Left hindlimb (tissue), 1 donor: ENCODE measurements at places on chromosomes 6 and 20.

- DNase-seq = no peak
These were observed 2.1 kb downstream of the MDN1 start for GRCh38 chr6:89817481-89817880.

DNA sequence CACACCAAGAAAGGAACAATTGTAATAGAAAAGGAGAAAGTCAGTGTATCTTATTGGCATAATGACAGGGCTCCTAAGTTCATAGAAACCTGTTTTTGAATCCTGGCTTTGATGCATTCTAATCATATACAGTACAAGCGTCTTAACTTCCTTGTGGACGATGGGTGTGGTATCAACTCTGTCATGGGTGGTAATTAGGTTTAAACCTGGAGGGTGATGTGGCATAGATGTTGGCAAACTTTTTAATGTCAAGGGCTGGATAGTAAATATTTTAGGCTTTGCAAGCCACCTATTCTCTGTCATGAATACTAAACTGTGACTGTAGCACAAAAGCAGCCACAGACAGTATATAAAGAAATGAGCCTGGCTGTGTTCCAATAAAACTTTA lies 138.7 kb upstream of the EDN1 start:
- DNase-seq = no peak

- no peak for DNase-seq
These were observed 32.2 kb upstream of the LAMP5 start for GRCh38 chr20:9482180-9482579.

- no peak for DNase-seq
These were observed 15.3 kb downstream of the TNFAIP3 start for GRCh38 chr6:137882225-137882961.

GRCh38 chr20:63242736-63243135 lies 7.0 kb downstream of the BIRC7 start:
- DNase-seq = no peak

DNA sequence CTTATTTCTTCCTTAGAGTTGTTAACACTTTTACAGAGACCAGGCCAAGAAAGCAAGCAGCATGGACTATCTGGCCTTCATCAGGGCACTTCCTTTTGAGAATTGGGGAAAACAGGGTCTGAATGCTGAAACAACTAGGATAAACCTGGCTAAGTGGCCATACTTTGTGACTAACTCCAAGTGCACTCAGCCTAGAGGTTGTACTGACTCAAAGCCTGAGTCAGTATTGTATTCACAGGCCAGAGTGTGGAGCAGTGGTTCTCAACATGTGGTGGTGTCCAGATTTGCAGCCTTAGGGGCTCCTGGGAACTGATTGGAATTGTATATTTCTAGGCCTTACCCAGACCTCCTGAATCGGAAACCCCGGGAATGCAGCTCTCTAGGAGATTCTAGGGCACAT lies 20.1 kb downstream of the SEC23B start:
- DNase-seq = no peak

DNA sequence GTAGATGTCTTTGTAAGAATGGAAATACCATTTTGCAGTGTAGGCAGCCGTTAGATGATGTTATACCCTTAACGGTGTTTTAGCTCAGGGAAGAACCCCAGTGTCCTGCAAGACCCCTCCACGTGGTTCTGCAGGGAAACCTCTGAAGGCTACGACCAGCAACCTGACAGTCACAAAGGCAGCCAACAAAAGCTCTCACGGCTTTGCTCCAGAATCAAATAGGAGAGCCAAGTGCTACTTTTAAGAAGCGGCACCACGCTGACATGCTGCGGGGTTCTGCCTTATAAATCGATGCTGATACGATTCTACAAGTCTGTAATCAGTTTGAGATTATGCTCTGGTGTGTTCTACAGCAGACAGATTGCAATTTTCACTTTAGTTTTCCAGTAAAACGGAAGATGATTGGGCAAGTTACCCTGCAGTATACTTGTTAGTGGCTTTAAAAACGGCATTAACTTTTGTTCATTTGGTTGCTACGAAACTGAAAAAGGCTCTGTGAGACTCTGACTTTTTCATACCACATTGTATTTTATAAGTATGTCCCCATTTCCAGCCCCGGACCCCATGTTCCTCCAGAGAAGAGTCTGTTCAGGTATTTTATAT lies 312.9 kb downstream of the SAMD5 start:
- no peak for DNase-seq
